Suppressor macrophage treated with lipopolysaccharide for 1 hour (primary cell): ENCODE measurements at places on chromosomes 1 and 21.

GRCh38 chr1:187032982-187033692 is 204.4 kb downstream of the PLA2G4A start:
- DNase-seq, result peak; percentile 44

DNA sequence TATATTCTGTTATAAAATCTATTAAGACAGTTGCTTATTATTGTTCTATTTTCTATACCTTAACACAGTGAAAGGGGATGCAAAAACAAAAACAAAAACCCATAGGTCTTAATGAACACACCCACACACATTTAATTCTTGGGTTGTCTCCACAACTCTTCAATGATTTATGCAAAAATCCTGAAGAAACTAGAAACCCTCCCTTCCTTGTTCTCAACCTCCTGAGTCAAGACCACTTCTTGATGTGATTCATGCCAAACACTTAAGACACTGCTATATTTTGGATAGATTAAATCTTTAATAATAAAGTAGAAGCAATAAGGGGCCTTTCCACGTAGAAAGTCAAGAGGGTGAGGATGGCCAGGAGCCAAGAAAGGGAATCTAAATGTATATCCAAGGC is 23.4 kb downstream of the SCAF4 start:
- no peak for DNase-seq

DNA sequence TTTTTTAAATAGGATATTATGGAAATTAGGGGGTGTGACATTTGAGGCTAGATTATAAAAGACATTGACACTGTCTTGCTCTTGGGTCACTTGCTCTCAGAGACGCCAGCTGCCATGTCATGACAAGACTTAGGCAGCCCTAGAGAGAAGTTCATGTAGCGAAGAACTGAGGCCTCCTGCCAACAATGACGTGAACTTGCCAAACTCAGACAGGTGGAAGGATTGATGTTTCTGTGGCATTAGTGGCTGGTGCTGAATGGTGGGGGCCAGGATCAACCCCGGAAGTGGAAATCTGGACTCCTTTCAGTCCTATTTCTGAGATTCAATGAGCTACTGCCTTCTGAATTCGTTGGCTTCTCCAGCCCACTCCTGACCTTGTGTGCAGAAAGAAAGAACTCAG is 14.7 kb downstream of the NCF2 start:
- DNase-seq, result no peak

DNA sequence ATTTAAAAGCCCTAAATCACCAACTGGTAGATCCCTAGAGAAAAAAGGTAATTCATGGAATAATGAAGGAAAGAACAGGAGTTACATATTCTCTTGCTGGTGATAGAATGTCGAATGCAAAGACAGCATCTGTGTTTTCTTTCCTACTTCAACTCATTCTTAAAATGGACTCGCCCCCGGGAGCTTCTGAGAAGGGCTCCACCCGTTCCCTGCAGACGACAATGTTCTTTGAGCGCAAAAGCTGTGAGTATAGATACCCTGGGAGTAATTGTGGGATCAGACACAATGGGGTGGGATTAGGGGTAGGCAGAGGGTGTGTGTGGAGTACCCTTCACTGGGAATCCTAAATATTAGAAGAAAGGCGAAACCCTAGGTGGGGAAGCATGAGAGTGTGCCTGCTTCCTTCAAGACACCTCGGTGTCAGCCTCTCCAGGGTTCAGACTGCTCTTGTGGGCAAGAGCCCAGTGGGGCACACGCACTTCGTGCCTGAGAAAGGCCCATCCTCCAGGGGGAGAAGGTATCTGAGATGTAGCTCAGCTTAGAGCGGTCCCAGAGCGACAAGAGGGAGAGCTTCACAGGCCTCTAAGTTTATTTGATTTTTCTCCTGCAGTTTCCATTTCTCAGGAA is 123.3 kb upstream of the DPYD start:
- DNase-seq, result no peak

GRCh38 chr1:200737647-200738291 is 924 bp upstream of the CAMSAP2 start:
- DNase-seq, result peak; percentile 33

- no peak for DNase-seq
Observed at GRCh38 chr1:7476861-7477547, 294.1 kb upstream of the VAMP3 start.
